ENCODE measurements at places on chromosomes 7 and 10. TPM values are rescaled to one million over a fixed set of nuclear protein-coding genes. Genes with fewer than 3 reads are reported as not detected.

DNA sequence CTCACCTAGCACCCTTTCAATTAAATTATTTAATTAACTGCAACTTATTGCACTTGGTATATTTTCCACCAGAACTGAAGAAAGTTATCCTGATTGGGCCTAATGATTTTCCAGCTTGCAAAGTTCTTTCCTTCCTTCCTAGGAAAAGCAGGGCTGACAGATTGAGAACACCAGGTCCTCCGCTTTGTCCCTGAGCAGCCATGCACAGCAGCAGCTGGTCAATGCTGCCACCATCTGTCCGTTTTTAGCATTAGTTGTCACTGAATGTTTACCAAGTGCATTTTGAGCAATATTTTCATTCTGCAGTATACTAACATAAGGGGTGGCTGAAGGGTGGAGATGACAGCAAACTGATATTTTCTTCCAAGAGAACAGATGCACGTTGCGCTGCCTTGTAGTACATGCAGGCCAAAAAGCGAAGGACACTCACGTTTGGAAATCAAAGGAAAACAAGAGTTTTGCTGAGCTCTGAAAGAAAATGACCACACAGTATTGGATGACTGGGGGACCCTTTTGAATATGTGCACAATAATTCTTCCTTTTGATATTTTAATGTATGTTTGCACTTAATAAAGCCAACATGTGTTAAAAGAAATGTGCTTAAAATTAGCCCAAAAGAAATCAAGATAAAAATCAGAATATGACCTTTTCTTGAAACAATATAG, 248.8 kb upstream of the PTN start:
- DNase-seq: no peak

DNA sequence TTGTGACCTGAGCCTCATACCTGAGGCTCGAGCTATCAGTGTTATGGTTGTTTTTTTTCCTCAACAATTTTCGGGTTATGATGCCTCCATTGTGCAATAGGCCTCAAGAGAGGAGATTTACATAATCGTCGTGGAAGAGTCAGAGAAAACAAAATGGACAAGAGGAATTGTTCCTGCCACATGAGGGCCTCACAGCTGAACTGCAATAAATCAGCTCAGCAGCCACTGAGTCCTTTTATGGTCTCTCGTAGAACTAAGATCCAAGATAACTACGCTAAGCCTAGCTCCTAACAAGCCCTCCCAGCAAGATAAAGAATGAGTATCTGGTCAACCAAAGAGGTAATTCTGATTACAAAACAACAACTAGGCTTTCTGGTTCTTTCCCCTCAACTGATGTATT, 336.8 kb downstream of the WDR11 start:
- no peak for DNase-seq

DNA sequence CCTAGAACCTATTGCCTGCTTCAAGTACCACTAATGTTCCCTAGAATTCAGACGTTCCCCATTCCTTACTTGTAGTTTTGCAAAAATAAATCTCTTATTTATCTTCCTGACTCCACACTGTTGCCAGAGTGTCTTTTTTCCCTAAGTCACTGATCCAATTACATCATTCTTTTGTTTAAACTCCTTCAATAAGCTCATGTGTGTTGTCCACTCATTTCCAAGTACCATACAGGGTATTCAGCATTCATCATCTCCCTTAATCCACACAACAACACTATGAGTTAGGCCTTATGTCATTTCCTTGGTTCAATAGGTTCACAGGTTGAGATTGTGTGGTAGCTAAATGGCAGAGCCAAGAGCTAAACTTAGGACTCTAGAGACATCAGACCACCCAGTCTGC, 119.9 kb upstream of the RHOBTB1 start:
- no peak for DNase-seq

- DNase-seq: no peak
Observed at GRCh38 chr10:22570733-22571430, 143.5 kb downstream of the PIP4K2A start.

DNA sequence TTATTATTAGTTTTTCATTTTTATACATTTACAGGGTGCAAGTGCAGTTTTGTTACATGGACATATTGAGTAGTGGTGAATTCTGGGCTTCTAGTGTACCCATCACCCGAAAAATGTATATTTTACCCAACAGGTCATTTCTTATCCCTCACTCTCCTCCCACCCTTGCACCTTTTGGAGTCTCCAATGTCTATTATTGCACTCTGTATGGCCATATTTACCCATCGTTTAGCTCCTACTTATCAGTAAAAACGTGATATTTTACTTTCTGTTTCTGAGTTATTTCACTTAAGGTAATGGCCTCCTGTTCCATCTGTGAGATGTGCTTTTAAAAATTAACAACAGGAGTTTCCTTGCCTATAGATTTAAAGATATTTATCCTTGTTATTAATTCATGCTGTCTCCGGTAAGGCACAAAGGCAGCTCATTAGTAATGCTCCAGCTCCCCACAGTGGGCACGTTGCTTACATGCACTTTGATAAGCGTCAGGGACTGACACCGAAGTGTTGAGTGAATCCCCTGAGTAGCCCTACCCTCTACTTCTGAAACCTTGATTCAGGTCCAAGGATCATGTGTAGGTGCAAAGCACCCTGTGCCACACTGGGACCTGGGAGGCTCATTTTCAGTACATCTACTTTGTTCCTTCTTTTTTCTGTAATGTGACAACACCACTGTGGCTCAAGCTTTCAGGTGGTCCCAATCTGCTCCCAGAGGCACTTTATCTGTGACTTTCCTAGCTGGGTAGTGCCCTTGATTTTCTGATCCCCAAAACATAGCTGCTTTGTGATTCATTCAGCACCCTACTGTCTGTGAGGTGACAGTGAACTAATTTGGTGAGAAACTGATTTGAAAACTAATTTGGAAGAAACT, 27.3 kb downstream of the HYAL4 start:
- DNase-seq: no peak

DNA sequence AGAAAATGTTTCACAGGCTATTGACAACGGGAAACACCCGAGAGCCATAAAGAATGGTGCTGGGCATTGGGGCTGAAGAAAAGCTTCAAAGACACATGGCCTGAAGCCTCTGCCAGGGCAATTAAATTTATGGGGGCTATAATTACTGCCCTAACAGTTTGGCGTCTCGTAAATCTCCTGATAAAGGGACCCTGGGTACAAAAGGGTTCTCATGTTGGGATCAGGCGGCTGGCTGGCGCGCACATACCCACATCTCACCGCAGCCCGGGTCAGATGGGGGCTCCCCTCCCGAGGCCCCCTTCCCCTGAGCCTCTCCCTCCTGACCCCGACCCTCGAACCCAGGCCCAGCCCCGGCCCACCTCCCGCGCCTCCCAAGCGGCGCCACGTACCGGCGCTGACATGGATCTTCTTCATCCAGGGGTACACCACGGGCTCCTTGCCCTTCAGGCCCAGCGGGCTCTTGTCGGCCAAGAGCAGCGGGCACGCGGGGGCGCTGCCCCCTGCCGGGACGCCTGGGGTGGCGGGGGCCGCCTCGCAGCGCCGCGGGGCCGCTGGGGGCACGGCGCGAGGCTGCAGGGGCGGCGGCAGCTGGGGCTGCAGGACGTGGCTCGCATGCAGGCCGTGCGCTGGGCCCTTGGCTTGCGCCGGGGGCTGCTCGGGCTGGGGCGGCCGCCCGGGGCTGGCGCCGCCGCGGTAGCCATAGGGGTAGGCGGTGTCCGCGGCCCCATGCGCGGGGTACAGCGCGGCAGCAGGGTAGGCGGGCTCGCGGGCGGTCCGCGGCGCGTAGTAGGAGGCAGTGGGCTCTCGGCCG, 623 bp downstream of the HOXA4 start:
- DNase-seq: no peak

- DNase-seq: no peak
Observed at GRCh38 chr7:29154076-29154475, 7.7 kb upstream of the CPVL start.

GRCh38 chr7:67765481-67766175, 769.0 kb downstream of the TYW1 start:
- no peak for DNase-seq

- DNase-seq: no peak
Observed at GRCh38 chr10:7887174-7887816, 69.0 kb downstream of the TAF3 start.

- no peak for DNase-seq
Observed at GRCh38 chr10:128573281-128573845, 447.1 kb upstream of the MKI67 start.

GRCh38 chr7:27840760-27841364, 100.9 kb downstream of the TAX1BP1 start:
- no peak for DNase-seq

- no peak for DNase-seq
Observed at GRCh38 chr10:69826789-69827554, 25.3 kb downstream of the COL13A1 start.

DNA sequence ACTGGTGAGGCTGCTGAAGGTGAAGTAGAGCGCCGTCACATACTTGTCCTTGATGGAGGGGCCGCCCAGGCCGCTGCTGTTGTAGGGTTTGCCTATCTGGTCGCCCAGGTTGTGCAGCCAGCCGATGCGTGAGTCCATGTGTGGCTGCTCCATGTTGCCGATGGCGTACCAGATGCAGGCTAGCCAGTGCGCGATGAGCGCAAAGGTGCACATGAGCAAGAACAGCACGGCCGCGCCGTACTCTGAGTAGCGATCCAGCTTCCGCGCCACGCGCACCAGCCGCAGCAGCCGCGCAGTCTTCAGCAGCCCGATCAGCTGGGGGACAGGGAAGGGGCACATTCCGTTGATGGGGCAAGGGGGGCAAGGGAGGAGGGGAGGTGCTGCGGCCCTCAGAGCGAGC, 26.6 kb downstream of the KCNH2 start:
- no peak for DNase-seq

GRCh38 chr7:18429547-18429946, 66.0 kb upstream of the HDAC9 start:
- no peak for DNase-seq

GRCh38 chr7:103668279-103668941, 222.4 kb upstream of the SLC26A5 start:
- DNase-seq: no peak

- DNase-seq: no peak
Observed at GRCh38 chr7:113202284-113202683, 83.9 kb upstream of the SMIM30 start.

- DNase-seq: no peak
Observed at GRCh38 chr10:124626759-124627380, 117.3 kb downstream of the FAM53B start.

GRCh38 chr10:96935810-96936209, 103.7 kb downstream of the LCOR start:
- DNase-seq: no peak

GRCh38 chr10:74500816-74501215, 325.6 kb upstream of the KAT6B start:
- no peak for DNase-seq

DNA sequence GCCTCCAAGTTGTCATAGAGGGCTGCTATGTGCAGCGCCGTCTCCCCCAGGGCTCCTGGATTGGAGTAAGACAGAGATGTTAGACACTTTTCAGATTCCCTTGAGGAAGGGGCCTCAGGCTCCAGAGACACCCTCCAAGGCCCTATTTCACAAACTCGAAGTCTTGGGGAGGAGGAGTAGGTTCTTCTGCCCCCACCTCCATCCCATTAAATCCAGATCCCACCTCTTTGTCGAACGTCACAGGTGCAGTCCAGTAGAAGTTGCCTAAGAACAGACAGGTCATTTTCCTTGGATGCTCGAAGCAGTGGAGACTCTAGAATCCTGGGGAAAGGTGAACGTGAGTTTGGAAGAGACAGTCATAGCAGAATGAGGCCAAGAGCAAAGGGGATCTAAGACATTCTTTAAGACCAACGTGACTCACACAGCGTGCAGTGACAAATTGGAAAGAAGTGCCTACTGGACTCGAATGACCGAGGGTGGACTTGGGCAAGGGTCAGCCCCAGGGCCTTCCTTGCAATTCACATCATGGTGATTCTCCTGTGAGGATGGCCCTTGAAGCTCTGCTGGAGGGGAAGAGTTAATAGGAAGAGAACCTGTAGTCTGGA, 3.3 kb downstream of the TRPV5 start:
- no peak for DNase-seq

GRCh38 chr7:115479448-115479847, 551.1 kb downstream of the TFEC start:
- DNase-seq: no peak

DNA sequence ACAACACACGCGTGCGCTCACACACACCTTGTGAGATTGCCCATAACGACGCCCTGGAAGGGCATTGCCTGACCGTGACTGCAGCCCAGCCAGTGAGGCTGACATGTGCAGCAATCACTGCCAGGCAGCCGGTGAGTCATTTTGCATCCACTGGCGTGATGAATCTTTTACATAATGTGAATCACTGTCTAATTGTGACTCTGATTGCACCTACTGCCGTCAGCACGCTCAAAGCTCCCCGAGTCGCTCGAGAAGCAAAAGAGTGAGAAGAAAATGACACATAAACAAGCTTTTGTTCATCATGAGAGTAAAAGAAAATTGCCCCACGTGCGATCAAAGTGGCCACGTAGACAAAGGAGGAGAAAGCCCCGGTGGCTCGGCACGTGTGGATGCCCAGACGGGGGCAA, 117.4 kb upstream of the PFKP start:
- no peak for DNase-seq

GRCh38 chr10:30396698-30397097, 37.3 kb upstream of the MAP3K8 start:
- DNase-seq: no peak

- no peak for DNase-seq
Observed at GRCh38 chr7:101411508-101411874, 48.8 kb downstream of the COL26A1 start.

DNA sequence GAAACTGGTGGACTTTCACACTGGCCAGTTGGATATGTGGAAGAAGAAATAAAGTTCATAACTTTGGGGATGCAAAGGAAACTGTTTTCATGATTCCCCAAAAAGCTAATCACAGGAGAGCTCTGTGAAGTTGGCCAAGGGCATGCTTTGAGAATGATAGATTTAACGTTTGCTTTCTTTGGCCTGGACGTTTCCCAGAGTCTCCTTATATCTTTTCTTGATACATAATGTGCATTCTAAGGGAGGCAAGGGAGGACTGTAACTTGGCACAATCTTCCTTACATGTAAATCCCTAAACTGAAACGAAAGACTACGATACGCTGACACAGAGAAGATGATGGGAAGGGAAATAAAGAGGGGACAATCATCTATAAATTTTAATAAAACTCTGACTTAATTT, 176.5 kb upstream of the INHBA start:
- no peak for DNase-seq

DNA sequence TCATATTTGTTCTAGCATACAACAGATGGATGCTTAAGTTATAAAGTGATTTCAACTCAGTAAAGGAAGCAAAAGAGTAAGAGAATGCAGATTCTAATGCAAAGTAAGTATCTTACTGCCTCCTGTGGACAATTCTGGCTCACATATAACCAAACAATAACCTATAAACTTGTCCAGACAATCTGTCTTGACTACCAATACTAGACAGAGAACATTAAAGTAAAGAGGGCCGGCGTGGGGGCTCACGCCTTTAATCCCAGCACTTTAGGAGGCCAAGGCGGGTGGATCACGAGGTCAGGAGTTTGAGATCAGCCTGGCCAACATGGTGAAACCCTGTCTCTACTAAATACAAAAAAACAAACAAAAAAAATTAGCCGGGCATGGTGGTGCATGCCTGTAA, 329.3 kb downstream of the CACNA2D1 start:
- no peak for DNase-seq

GRCh38 chr7:146004805-146005204, 111.8 kb upstream of the CNTNAP2 start:
- DNase-seq: no peak

Gene OPALIN
- not detected for total RNA-seq

Gene PKD1L1
- not detected for total RNA-seq

Gene OR2A12
- not detected for total RNA-seq

Gene HOXA5
- 13.2 TPM for total RNA-seq

Gene COL26A1
- not detected for total RNA-seq

Gene FGFR2
- 131 TPM for total RNA-seq

Gene PLA2G12B
- total RNA-seq: not detected

Gene SPDYE8
- not detected for total RNA-seq

Gene FAM24A
- total RNA-seq: not detected
